ENCODE measurements at places on chromosomes 2 and 18. TPM values are rescaled to one million over a fixed set of nuclear protein-coding genes. Genes with fewer than 3 reads are reported as not detected.

DNA sequence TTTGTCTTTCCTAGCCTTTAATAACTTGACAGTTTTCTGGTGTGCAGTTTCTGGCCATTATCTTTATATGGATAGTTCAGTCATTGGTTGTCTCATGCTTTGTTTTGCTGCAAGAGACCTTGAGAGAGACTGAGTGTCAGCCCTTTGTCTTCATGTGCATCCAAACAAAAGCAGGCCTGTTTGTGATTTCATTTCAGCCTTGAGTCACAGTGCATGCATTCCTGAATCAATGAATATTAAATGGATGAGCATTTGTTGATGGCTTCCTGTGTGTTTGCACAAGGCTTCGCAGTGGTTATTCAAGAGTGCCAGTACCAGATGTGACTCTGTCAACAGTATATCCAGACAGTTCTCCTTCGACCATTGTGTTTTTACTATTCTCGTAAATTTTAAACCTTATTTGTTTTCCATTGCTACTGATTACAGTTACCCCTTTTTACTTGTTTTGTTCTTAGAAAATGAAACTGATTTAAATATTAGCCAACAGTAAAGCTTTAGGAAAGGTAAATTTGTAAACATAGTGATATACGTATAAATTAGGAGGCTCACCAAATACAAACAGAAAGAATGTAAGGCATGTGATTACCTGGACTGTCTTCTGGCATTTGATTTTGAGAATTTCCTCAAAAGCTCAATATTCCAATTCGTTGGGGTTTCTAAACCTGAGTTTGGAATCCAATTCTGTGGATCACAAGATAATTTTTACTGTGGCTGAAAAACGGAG, 319.8 kb downstream of the CTNNA2 start:
- DNase-seq: no peak

DNA sequence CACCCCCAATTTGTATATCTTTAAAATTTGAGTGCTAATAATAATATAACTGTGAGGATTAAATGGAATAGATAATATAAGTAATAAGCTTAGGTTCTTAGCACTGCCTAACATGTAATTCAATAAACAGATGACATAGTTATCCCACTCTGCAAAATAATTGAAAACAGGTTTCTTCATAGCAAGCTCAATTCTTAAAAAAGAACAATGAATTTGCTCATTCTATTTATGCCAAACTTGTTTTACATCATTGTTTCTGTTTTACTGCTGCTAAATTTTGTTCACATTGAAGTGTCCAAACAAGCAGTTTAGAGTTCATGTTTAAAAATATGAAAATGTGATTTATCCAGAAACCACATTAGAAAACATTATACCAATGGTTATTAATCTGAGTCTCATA, 217.0 kb downstream of the MBD5 start:
- DNase-seq: no peak

The UBE2E3 gene
- 54.6 TPM for total RNA-seq

GRCh38 chr2:60679036-60679780, 76.9 kb upstream of the PAPOLG start:
- DNase-seq: no peak

DNA sequence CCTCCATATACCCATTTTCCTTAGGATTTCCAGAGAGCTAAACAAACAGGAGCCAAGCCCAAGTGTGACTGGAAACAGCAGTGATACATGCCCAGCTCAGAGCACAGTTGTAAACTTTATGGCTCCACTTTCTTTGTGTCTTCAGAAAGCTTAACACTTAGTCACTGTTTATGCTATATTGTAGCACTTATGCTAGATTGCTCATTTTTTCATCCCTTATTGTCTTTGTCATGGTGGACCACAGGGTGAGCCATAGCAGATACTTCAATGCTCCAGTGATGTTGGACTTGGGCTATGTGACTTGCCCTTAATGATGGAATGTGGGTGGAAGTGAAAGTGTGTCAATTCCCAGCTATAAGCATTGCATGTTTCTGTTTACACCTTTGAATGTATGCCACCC, 401.6 kb downstream of the METTL4 start:
- no peak for DNase-seq

The KCNE4 gene
- 0.76 TPM for total RNA-seq

The CABYR gene
- 0.47 TPM for total RNA-seq

DNA sequence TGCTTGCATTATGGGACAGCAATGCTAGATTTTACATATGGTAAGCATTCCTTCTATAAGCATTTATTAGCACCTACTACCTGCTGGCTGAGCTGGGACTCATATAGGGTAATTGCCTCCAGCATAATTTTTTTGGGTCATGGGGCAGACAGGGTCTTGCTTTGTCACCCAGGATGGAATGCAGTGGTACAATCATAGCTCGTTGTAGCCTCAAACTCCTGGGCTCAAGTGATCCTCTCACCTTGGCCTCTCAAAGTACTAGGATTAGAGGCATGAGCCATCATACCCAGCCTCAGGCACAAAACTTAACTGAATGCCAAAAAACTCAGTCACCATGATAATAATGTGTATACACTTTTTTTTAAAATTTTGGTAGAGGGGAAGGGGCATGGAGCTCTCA, 35.3 kb downstream of the TMEM237 start:
- no peak for DNase-seq

The C2orf15 gene
- total RNA-seq: 3.3 TPM

- no peak for DNase-seq
Observed at GRCh38 chr2:44840503-44840850, 101.0 kb upstream of the SIX3 start.

GRCh38 chr2:132909427-132909826, 239.4 kb upstream of the LYPD1 start:
- no peak for DNase-seq

DNA sequence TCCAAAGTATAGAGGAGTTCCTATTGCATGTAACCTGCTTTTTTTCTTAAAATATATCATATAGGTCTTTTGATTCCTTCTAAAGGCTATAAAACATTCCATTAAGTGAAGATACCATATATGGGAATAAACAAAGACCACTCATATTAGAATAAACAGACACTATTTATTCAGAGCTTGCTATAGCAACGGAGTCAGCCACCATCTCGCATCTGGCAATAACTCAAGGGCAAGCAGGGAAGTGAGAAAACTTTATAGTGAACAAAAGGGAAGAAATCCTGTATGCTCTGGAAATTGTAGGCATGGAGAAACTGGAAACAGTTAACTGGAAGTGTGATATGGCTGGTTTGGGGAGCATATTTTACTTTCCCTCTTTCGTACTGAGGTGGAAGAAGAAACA, 301.9 kb downstream of the PTH2R start:
- no peak for DNase-seq

The RUFY4 gene
- total RNA-seq: 0.76 TPM

GRCh38 chr2:120771111-120771780, 35.6 kb downstream of the GLI2 start:
- DNase-seq: peak; percentile 20

The MAP2 gene
- 2.1 TPM for total RNA-seq

- no peak for DNase-seq
Observed at GRCh38 chr18:45248240-45248903, 366.9 kb upstream of the SLC14A2 start.

DNA sequence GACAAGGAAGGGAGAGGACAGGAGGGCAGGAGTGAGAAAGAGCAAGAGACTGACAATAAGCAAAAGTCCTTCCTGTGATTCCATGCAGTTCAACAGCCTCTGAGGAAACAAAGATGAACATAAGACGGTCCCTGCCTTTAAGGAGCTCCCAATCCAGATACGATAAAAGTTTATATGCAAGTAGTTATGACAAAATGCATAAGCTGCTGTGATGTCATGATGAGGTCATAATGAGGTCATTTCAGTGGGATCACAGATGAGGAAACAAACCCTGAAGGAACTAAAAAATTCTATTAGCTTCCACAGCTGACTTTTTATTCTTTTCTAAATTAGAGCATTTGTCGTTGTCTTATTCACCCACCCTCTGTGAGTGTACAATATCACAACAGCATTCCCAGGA, 458.5 kb upstream of the ACVR2A start:
- DNase-seq: no peak

DNA sequence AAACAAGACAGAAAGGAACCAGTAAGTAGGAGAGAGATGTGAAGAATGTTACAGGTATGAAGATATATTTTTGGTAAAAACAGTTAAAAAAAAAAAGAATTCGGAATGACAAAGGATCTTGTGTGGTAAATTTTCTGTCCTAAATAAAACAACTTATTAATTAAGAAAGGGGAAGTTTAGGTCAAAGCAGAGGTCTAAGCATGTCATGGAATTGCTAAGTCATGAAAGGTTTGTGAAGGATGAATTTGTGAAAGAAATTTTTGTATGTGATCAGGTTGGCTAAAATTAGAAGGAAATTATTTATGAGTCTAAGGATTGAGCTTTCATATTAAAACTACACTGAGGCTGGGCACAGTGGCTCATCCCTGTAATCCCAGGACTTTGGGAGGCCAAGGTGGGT, 11.1 kb upstream of the ALPG start:
- DNase-seq: no peak

DNA sequence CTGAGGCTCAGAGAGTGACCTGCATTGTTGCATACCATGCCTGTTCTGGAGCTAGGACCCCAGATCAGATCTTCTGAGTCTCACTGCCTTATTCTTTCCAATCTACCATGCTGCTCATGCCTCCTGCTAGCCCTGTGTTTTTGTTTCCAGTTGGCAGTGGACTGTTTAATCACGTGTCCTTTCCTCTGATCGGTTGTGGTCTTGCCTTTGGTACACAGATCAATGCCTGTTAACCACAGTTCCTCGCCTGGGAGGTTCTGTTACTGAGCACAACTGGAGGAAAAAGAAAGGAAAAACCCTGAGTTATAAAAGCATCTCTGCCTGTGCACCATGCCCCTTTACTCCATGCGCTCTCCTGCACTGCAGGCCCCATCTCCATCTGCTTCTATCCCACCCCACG, 329.1 kb downstream of the SETBP1 start:
- no peak for DNase-seq

DNA sequence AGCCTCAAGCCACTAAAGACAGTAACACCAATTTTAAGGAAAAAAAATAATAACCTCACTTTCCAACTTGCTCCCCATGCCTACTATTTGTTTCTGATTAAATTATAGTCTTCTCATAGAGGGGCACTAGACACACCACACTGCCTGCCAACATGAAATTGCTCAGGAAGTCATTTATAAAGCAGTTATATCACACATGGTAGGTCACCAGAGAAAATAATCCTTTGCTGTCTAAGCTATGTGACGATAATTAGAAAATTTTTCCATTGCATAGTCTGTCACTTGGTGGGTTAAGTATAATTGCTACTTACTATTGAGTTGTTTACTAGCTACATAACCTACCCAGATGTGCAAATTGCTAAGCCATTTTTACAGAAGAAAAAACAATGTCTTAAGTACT, 85.2 kb downstream of the INO80D start:
- DNase-seq: no peak

DNA sequence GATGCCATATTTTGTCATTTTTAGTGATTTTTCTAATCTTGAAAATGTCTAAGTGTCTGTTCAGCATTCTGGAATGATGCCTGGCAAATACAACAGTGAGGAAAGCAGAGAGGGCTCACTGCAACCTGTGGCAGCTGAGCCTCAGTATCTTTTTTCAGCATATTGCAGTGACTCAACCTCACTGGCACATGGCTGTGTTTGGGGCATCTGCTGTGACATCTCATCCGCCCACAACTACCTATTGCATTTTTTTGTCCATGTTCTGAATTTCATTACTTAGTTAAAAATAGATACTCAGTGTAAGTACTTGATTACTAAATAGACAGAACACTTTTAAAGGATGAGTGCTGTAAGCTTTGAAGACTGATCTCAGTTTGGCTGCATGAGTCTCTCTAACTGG, 10.7 kb downstream of the BABAM2 start:
- DNase-seq: no peak

The RAB1A gene
- total RNA-seq: 179 TPM

DNA sequence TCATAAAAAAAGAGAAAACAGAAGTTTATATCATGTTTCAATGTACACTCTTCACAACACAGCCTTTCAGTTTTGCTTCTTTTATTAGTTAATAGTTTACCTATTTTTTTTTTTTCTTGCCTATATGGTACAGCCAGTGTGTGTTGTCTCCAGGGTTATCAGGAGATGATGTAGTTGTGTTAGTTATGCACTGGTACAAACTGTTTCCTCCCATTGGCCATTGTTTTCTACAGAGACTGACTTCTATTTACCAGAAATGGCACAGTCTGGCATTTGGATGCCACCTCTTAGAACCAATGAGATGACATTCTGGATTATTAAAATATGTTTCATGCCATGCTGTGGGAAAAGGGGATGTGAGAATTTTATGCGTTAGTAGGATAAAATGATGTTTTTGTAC, 339.4 kb downstream of the PLCL1 start:
- DNase-seq: no peak

The EGR4 gene
- total RNA-seq: not detected

DNA sequence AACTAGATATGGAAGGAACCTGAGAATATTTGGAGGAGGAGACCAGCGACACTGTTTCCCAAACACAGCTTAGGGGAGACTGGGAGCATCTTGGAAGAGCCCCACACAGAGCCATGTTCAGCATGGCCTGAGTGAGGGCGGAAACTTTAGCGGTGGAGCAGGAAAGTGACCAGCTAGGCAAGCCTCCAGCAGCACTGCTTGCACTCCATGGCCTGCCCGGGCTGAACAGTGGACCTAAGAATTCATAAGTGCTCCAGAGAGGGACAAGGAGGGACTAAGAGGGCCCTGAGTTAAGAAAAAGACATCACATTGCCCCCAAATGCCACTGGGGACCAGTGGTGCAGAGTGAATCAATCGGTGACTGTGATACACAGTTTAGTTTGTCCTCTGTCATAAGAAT, 566.4 kb downstream of the TNS1 start:
- no peak for DNase-seq

The CERS6 gene
- total RNA-seq: 64.4 TPM

GRCh38 chr18:24475926-24476589, 15.6 kb downstream of the HRH4 start:
- no peak for DNase-seq

- no peak for DNase-seq
Observed at GRCh38 chr2:182404092-182404491, 22.7 kb downstream of the PDE1A start.

The SCN7A gene
- total RNA-seq: 1.6 TPM

GRCh38 chr2:162126111-162126519, 25.9 kb downstream of the GCG start:
- DNase-seq: no peak

DNA sequence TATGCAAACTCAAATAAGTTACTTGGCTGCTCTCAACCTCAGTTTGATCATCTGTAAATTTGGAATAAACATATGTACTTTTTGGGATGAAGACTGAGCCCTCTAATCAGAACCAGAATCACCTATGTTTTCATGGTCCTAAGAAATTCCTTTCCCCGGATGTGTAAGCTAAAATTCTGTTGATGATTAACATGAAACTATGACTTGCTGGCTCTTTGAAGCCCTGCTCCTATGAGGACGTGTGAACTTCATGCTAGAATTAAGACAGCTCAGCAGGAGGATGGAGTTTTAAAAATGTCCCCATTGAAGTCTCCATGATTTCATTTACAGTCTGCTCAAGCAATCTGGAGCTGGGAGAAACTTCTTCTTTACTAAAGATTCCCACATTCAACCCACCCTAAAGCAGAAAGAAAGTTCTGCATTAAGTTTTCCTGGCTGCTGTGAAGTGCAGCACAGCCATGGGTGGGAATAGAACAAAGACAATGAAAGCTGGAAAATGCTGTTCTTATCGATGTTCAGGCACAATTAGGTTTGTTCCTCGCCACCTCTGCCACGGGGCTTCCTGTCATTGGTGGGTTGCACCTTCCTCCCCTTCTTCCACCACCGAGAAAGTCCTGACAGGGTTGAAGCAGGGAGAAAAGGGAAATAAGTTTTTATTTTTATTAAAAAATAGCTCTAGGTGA, 50.9 kb downstream of the ADCYAP1 start:
- no peak for DNase-seq

The TFCP2L1 gene
- total RNA-seq: 106 TPM

All from left colon (tissue), 2 donors.